ENCODE measurements at places on chromosomes 2 and 18.

GRCh38 chr2:55140316-55141219 lies 90.3 kb upstream of the RTN4 start:
- no peak for DNase-seq

DNA sequence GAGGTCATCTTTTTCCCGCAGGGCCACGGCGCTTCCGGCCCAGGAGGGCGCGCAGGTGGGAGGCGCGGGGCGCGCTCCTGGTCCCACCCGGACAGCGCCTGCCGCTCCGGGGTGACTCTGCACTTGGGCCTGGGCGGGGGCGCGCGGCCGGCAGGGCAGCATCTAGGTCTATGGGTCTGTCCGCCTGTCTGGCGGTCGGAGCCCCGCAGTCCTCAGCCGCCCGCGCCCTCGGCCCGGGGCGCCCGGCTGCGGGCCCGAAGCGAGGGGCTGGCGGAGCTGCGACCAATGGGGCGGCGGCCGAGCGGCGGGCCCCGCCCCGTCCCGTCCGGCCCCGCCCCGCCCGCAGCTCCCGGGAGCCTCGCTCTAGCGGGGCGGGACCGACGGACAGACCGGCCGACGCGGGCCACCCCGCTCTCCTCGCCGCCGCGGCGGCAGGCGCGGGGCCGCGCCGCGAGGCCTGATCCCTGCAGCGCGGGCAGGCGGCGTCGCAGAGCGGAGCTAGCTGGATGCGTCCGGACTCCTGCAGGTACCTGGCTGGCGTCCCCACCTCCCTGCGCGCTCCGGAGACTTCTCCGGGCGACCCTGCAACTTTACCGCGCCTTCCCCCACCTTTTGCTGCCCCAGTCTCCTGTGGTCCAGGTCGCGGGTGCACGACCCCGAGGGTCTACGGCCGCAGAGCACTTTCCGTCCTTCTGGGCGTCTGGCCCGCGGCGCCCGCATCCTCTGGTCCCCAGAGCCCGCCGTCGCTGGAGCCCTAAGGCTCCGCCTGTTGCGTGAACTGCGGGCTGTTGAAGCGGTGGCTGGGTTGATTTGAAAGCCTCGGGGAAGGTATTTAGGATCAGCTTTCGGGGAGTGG lies at the start of gene KCNS3:
KCNS3 (plus strand) TSS at position 387 of the 856 bp plus-strand sequence. CDS start 52,342 bp downstream, outside the sequence.
- DNase-seq, result no peak

DNA sequence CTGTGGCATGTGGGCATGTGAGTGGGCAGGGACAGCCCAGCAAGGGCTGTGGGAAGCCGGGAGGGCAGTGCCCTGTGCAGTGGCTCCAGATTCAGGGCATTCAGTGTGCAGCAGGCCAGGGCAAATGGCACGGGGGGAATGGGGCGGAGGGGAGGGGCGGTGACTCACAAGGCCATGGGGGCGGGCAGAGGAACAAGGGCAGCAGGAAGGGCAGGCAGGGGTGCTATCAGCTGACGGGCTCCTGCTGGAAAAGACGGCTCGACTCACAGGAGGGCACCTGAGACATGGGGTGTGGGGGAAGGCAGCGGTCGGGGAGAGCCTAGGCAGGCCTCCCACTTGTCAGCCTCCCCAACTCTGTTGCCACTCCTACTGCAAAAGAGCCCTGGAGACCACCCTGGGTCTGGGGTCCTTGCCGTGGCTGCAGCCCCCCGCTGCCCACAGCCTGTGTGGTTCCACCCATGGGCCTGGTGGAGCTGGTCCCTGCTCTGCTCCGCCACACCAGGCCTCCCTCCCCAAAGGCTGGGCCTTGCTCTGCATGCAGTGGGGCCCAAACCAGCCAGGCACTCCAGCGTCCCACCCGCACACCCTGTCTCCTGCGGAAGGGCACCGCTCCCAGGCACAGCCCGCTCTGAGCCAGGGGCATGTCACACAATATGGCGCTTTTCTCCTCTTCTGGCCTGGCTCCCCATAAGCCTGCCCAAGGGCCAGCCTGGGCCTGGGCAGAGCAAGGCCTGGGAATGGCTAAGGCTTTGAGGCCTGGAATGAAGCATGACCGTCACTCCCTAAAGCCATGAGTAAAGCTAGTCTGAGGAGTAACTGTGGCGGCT lies 25.9 kb downstream of the HS6ST1 start:
- DNase-seq, result no peak

DNA sequence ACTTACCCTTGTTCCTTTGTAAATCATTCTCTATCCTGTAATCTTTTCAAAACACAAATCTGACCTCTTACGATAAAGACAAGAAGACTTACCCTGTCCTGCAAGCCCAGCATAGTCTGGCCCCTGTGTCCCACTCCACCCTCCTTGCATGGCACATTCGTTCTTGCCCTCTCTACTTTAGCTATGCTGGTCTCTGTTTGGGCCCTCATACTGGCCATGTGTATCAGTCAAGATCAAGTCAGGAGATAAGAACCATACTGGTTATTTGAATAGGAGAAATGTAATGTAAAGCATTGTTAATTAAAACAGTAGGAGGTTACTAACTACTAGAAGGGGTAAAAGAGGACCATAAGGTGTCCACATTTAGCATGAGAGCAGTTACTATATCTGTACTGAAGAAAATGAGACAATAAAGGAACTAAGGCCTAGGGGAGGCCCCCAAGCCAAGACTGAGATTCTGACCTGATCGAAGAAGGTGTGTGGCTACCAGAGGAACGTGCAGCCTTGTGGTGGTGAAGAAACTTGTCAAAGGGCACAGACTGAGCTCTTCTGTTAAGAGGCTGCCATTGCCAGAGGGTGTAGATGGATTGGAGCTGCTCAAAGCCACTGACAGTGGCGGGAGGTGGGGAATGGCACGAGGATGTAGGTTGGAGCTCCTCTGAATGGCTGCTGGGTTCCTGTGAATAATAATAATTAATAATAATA lies 80.8 kb downstream of the KCTD18 start:
- DNase-seq, result no peak

GRCh38 chr18:77127769-77128671 lies 4.6 kb downstream of the MBP start:
- no peak for DNase-seq

GRCh38 chr18:8081267-8081666 lies 514.2 kb downstream of the PTPRM start:
- DNase-seq, result no peak

- no peak for DNase-seq
These were observed 64.8 kb upstream of the RND3 start for GRCh38 chr2:150552041-150552820.

GRCh38 chr2:69830045-69830905 lies 815 bp downstream of the GMCL1 start:
- peak; percentile 18 for DNase-seq

DNA sequence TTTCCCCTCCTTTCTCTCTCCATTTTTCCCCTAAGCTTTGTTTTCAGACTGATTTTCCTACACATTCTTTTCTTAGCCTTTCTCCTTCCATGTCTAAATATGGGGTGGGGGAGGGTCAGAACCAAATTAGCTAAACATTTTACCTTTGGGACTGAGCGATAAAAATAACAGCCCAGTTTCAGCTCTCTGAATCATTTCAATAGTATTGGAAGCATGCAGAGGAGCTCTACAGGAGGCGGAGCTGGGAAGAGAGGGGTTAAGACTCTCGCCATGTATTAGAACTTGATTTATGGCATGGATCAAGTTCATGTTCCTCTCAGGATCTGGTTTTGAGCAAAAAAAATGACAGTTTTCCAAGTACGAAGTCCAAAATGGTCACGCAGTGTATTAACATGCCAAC lies 109.1 kb downstream of the CPO start:
- no peak for DNase-seq

DNA sequence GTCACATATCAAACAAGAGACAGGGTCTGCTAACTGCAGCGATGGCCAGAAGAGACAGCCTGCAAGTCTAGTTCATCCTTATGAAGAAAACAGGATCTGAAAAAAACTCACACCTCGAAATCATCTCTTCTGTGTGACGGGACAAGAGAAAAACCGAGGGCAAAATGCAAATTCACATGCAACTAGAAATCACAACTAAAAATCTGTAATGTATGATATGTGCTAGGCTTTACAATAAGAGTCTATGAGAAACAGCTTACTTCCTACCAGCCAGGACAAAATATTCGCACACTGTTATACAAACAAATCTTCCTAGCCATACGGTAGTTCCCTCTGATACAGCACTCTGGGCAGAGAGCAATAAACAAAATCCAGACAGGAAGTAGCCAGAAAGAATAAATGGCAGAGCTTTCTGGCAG lies 48.8 kb downstream of the ANKRD44 start:
- DNase-seq, result no peak

DNA sequence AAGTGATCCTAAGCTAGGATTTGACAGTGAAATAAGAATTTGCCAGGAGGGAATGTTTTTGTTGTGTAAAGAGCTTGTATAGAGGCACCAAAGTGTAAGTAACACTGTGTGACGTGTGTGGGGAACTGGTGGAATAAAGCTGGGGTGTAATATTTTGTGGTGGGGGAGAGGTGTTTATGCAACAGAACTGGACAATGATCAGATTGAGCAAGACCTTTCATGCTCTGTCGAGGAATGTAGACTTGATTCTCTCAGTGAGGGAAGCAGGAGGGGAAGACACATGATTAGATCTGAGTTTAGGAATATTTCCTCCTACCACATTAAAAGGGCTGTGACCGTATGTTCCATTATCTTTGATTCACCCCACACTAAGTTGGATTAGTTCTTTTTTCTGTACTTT lies 43.6 kb downstream of the EFEMP1 start:
- DNase-seq, result no peak

- DNase-seq, result no peak
These were observed 183.0 kb downstream of the MYO5B start for GRCh38 chr18:50011813-50012435.

GRCh38 chr18:3008541-3008940 lies 4.4 kb downstream of the LPIN2 start:
- no peak for DNase-seq

GRCh38 chr2:240584486-240585031 lies 2.0 kb upstream of the CAPN10 start:
- no peak for DNase-seq

DNA sequence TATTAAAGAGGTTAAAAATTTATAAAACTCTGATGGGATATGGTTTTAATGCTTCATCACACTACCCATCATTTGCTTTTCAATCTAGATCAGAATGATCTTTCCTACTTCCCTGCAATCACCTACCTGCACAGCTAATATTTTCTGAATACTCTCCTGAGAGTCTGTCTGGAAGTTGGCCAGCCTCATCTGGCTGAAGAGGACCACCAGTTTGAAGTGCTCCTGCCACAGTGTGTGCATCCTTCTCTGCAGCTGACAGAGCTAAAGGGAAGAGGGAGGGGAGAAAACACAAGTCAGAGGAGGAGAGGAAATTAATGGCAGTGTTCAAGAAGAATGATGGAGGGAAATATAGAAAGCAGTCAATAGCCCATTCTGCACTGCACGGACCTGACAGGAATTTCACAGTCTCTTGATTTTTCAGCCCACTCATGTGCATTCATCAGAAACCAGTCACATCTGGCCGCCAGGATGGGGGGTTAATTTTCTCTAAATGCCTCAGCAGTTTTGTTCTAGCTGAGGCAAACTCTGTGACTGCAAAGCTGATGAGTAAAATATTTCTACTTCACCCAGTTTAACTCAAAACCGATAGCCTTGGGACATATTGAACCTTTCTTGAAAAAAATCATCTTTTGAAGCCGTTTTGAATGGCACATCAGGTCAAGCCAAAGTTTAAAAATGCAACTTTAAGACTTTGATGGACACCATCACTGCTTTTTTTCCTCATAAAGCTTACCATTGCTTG lies 201.8 kb upstream of the KLHL14 start:
- no peak for DNase-seq

DNA sequence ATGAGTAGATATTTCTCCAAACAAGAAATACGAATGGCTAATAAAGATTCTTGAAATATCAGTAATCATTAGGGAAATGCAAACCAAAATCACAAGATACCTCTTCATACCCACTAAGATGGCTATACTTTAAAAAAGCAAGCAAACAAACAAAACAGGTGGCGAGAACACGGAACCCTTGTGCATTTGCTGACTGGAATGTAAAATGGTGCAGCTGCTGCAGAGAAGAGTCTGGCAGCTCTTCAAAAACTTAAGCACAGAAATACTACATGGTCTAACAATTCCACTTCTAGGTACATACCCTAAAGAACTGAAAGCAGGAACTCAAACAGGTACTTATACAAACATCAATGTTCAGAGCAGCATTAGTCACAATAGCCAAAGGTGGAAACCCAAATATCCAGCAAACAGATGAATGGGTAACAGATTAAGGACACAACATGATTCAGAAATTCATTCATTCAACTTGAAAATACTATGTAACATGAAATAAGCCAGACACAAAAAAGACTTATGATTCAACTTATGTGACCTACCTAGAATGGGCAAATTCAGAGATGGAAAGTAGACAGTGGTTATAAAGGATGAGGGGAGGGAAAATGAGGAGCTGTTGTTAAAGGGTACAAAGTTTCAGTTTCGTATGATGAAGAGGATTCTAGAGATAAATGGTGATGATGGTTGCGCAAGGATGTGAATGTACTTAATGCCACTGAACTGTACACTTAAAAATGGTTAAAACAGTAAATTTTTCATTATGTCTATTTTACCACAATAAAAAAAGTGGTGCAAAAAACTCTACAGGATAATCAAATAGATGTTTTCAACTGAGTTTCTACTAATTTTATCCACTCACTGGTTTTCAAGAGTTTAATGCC lies 26.9 kb upstream of the GPR75 start:
- DNase-seq, result no peak

Measured in activated T-cell treated with anti-CD3 and anti-CD28 coated beads for 4 hours (primary cell).